T-helper 2 cell treated with Interferon-gamma antibody and Interleukin-4, amounts not matched to agents 5 μg/mL and 100 μg/mL, for 36 hours (primary cell): ENCODE measurements at places on chromosomes 5 and 9.

DNA sequence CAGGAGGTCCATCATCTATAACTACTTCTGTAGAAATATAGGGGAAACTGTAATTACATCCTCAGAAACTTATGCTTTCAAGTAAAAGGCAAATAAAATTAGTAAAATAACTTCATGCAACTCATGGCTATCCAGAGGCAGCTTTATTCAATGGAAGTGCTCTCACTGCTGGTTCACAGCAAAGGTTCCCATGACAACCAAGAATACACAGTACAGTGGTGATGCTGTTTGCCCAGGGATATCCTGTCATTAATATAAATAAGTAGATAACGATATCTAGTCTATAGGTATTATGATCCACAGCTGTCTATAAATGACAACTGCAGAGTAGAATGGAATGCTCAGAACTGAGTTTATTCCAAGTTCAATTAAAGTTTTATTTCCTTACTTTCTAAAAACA is 390.3 kb downstream of the PDE4D start:
- no peak for DNase-seq

DNA sequence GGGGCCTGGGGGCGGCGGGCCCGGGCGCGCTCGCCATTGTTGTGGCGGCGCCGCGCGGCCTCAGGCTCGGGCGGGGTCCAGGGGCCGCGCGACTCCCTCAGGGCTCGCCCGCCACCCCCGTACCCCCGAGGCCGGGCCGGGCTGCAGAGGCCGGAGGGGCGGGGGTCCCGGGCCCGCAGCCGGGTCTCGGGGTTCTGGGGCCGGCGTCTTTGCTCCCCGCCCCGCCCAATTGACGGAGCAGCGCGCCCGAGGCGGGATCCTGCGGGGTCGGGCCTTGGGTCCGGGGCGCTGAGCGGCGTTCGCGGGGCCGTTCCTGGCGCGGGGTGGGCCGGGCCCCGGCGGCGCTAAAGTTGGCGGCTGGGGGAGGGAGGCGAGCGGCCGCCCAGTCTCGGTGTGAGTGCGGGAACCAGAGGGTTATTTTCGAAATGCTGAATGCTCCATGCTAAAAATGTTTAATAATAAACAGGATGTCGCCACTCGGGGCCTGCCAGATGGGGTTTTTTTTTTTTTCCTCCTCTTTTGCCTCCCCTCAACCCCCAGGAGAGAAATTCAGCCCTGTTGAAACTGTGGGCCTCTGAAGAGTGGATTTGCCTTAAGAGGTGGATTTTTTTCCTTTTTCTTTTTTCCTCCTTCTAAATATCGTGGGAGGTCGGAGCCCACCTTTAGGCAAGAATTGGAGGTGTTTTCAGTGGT is 724 bp downstream of the PRRC2B start:
- DNase-seq: peak; percentile 55

GRCh38 chr9:95103281-95103771 is 214.2 kb downstream of the FANCC start:
- DNase-seq: no peak

- DNase-seq: no peak
Observed at GRCh38 chr5:7850395-7851239, at the start of gene CFAP90. Gene CFAP90, minus strand, starts transcription at chr5:7851133. Its CDS starts 112 bp downstream, at chr5:7851021.

DNA sequence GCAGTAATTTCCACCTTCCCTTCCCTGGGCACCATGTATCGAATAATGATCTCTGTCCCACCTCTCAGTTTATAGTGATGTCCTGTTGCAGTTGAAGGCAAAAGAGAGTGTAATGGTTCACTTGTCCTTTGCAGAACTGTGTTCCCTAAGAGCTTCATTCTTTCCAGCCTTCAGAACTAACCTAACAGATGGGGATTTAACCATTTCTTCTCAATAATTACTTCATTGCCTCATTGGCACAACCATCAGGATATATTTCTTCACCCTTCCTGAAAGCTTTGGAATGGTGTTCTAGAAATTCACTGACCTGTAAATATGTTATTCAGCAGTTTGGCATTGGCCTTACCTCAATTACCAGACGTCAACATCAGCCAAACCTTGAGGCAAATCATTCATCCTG is 83.9 kb upstream of the PRRC1 start:
- no peak for DNase-seq

GRCh38 chr5:157750320-157750719 is 6.8 kb downstream of the LSM11 start:
- DNase-seq: no peak

DNA sequence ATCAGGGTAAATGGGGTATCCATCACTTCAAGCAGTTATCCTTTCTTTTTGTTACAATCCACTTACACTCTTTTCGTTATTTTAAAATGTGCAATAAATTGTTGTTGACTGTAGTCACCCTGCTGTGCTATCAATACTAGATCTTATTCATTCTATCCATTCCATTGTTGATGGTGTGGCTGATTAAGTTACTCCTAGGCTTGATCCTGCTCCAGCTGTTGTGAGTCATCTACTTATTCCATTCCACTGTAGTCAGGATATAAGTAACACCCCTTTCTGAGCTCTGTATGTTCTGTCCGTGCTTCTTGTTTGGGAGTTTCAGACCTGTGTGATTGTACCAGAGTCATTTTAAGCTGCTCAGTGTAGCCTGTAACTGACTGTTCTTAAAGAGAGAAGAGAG is 122.5 kb upstream of the RUSC2 start:
- DNase-seq: no peak

DNA sequence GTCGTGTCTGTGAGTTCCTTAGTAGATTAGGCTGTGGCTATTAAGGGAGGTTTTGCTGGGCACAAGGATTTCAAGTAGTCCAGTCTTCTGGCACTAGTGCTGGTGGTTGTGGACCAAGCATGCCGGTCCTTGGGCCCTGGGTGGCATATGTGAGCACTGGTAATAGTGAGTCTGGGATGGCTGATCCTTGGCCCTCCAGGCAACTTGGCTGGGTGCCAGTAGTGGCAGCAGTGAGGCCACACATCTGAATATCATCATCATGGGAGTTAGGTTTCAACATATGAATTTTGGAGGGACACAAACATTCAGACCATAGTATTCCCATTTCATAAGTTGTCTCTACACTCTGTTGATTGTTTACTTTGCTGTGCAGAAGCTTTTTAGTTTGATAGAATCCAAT is 25.3 kb upstream of the APBA1 start:
- no peak for DNase-seq
